ENCODE measurements at places on chromosomes 12 and 14.

DNA sequence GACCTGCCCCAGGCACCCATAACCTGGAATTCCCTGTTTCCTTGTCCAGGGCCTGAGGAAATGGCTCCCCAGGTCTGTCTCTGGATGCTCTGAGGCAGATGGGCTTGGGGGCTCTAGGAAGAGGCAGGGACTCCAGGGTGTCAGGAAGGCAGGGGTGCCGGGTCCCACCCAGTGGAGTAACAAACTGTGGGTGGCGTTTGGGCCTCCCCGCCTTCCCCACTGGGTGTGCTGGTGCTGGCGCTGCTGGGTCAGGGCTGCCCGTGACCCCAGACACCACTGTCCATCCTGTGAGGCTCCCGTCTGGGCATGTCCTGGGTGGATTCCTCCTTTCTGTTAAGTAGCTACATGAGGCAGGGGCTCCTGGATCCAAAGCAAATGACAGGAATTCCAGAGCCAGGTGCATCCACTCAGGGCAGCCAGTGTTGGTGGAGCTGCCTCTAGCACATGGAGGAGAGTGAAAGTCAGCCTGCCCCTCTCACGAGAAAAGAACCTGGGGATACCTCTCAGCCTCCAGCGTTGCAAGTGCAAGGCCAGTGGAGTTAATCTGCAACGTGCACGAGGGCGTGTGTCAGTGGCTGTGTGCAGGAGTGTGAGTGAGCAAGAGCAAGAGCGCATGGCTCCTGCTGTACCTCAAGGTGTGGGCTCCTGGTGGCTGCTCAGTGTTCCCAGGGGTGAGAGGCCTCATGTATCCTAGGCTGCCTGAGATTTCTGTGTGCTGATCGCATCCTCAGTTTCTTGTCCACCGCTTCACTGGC, 403.1 kb downstream of the TMEM121 start:
- DNase-seq, result no peak

- DNase-seq, result no peak
Observed at GRCh38 chr14:55432628-55433027, 7.8 kb downstream of the TBPL2 start.

DNA sequence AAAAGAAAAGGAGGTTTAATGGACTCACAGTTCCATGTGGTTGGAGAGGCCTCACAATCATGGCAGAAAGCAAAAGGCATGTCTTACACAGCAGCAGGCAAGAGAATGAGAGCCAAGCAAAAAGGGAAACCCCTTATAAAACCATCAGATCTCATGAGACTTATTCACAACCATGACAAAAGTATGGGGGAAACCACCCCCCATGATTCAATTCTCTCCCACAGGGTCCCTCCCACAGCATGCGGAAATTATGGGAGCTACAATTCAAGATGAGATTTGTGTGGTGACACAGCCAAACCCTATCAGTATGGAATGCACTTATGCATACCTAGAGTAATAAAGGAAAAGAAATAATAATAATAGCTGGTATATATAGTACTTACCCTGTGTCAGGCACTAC, 4.5 kb upstream of the GLIPR1 start:
- no peak for DNase-seq

GRCh38 chr14:76955575-76956315, 72.8 kb downstream of the IRF2BPL start:
- DNase-seq, result no peak

- no peak for DNase-seq
Observed at GRCh38 chr14:52527052-52527451, 25.3 kb downstream of the TXNDC16 start.

DNA sequence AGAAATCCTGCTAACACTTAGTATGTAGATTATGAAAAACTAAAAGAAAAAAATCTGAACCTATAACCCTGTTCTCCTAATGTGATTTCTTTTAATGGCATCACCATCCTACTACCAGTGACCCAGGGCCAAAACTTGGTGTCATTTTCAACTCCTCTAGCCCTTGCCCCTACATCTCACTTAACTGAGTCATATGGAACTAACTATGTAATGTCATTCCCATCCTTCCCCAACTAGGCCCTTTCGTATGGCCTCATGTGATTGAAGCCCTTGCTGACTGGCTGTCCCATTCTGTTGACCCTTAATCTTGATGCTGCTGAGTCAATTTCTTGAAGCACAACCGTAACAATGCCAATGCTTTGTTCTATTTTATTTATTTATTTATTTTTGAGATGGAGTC, 7.6 kb downstream of the DMAC2L start:
- DNase-seq, result no peak

DNA sequence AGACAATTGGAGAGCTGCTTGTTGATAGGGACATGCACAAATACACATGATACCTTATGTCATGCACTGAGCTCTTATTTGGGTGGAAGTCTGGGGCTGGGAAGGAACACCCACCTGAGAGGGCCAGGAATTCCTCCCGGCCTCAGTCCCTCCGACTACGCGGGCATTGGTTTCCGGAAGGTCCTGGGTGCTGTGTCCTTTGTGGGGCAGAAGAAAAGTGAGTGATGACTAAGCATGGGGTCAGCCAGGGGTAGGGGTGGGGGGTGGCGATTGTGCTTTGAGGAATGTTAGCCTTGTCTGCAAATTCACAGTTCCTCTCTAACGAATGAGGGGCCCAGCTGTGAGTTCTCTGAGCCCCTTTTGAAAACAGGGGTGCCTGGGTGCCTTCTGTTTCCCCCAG, 798 bp downstream of the CELA1 start:
- no peak for DNase-seq

GRCh38 chr14:20583908-20584307, 3.9 kb downstream of the RNASE11 start:
- DNase-seq, result no peak

GRCh38 chr12:3550839-3551238, 59.8 kb downstream of the PRMT8 start:
- DNase-seq, result peak; percentile 86

DNA sequence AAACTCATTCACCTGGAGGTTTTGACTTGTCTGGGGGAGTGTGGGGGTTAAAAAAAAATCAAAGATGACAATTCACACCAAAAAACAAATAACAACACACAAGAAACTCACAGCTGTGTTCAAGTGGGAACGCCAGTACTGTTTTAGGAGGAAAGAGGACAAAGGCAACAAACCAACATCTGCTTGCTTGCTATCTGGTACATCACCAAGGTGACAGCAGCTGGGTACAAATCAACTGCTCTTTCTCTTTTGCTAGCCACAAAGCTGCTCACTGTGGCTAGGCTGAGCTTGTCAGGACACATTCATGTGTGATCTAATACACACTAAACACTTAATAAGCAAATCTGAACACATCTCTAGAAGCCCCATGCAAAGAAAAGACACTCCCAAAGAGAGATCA, 128.0 kb upstream of the RAP1B start:
- DNase-seq, result no peak

DNA sequence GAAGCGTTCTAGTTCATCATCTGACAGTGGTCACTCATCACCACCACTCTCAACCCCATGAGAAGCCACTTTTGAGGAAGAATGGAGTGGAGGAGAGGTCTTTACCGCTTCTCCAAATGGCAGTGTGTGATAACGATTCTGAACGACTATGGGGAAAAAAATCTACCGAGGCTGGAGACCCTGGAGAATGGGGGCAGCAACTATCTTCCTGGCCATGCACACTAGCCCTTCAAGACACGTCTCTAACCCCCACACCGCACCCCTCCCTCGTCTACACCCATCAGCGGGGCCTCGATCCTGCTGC, 365 bp downstream of the ING4 start:
- no peak for DNase-seq

DNA sequence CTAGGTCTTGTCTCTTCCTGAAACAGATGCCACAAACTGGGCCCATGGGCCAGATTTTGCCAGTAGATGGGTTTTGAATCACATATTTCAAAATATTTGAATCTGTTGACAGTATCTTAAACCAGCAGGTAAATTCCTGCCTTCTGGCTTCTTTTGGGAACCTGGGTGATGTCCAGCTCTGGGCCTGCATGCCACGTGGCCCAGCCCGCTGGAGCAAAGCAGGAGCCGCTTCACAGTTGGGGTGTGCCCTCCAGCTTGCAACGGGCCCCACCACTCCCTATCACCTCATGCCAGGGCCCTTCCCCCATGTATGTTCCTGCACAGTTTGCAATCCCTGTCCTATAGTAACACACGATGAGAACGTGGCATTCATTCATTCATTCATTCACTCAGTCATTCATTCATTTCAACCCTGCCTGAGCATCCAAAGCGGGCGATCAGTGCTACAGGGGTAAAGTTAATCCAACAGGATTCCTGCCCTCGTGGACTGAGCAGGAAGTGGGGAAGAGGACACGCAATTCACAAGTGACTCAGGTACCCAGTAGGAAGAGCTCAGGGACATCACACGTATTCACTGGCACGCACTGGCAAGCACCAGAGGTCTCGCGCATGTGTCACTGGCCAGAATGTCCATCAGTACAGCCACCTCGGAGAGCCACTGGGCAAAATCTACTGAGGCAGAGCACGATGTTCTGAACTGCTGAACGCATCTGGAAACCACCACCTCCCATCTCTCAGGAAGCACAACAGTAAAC, 27.8 kb downstream of the SCARB1 start:
- DNase-seq, result no peak

DNA sequence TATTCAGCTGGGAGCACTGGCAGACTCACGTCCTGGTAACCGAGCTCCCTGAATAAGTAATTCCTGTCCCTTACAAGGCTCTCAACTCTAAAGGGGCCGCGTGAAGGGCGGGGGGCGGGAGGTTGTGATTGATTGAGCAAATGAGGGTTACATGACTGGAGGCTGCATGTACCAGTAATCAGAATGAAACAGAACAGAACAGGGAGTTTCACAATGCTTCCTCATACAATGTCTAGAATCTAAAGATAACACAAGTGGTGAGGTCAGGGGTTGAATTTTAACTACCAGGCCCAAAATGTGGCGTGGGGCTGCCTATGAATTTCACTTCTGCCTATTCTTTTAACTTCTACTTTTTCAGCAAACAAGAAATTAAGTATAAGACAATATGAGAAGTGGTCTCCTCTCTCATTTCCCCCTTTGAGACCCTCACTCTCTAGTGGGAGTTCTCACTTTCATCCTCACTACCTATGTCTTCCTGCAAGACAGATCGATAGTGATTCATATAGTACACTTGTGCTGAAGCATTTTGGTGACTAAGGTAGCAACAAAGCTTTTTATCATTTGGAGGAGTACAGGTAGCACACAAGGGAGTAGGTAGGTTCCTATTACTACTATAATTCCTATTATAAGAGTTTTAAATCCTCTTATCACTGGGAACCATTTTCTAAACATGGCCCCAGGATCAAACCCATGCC, 239.8 kb downstream of the KTN1 start:
- no peak for DNase-seq

- DNase-seq, result no peak
Observed at GRCh38 chr12:118238888-118239287, 103.0 kb downstream of the PEBP1 start.

DNA sequence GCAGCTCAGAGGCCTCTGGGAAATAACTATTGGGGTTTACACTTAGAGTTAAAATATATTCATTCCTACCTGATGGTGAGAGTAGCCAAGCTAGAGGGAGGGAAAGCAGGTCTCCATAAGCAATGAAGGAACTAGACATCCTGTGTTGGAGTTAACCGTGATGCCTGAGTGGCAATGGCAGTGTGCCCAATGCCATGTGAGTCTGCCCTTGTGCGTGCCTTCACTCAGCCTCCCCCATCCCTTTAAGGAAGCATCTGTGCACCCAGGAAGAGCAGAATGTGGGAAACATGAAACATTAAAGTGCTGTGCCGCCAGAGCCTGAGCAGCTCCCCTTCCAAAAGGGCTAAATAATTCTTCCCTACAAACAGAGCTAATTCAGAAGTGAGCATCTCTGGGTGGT, 76.3 kb downstream of the COX16 start:
- no peak for DNase-seq

All from esophagus muscularis mucosa (tissue), 4 donors.